Bladder microvascular endothelial cell (primary cell): ENCODE measurements at places on chromosomes 6 and 20. TPM values are rescaled to one million over a fixed set of nuclear protein-coding genes. Genes with fewer than 3 reads are reported as not detected.

The LAMA5 gene
- total RNA-seq = 65.6 and 72.9 TPM in 2 replicates

The TMEM244 gene
- total RNA-seq = not detected in 2 replicates

The ETV7 gene
- 0.16 and 0.31 TPM in 2 replicates for total RNA-seq

The PRL gene
- not detected in 2 replicates for total RNA-seq

The WFDC2 gene
- total RNA-seq = not detected in 2 replicates

The RAD21L1 gene
- total RNA-seq = not detected in 2 replicates

The SLC22A7 gene
- not detected in 2 replicates for total RNA-seq

The MAVS gene
- total RNA-seq = 12.0 and 23.2 TPM in 2 replicates

The CDSN gene
- 0.06 TPM in 1 of 2 replicates, not detected in the other for total RNA-seq

The RHAG gene
- total RNA-seq = not detected in 2 replicates

The CD24 gene
- total RNA-seq = 0.49 and 2.5 TPM in 2 replicates
